ENCODE measurements at places on chromosomes 1 and 21.

- no peak for DNase-seq
These were observed 4.5 kb downstream of the HDGF start for GRCh38 chr1:156746728-156747631.

- DNase-seq: no peak
These were observed 12.5 kb downstream of the SLX9 start for GRCh38 chr21:44952116-44952928.

- DNase-seq: no peak
These were observed 34.7 kb upstream of the POFUT2 start for GRCh38 chr21:45322231-45322959.

GRCh38 chr1:170290991-170291390 lies 145.2 kb downstream of the NTMT2 start:
- DNase-seq: no peak

DNA sequence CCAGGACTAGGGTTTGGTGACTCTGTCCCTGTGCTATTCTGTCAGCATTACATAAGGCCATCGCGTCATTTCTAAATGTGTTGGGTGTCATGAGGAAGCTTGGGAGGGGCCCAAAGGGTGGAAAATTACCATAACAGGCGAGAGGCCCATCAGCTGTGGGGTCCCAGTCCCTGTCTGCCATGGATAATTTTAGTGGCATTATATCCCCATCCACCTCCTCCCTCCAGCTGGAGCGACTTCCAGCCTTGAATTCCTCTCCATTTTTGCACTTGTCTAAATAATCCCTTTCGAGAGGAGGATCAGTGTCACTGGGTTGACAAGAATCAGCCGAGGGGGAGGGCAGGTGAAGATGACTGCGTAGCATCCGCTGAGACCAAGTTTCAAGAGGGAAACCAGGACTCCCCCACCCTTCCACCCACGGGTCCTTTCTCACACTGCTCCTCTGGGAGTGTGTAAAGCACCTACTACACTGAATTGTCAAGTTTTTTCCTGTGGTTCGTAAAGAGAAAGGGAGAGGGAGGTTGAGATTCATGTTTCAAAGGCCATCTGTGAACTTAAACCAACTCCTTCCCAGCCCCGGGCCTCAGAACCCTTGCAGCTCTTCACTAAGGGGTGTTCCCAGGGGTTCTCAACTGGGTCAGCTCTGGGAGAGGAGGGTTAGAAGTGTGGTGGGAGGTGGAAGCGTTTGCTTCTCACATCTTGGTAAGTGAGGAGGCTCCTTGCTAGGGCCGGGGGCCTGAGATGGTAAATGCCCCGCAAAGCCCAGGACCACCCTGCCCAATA lies 29.2 kb downstream of the VASH2 start:
- no peak for DNase-seq

DNA sequence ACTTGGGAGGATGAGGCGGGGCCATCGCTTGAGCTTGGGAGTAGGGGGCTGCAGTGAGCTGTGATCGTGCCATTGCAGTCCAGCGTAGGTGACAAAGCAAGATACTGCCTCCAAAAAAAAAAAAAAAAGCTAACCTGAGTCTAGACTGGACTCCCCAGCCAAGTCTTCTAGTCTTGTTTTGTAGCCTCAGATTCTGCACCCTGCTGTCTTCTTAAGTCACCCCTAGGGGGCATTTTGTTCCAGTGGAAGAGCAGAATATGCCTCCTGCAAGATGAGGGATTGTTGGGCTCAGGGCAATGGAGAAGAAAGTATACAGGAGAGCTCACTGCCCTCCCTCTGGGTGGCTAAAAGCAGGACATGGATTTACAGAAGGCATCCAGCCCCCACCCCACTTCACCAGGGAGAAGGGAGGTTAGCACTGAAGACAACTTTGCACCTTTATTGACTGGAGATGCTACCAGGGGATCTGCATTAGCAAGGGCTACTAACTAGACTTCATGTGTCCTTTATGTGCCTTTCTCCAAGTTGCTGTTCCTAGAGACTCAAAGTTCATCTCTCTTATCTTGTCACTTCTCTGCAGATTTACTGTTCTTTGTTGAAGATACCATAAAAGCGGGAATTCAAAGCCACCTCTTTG lies 15.3 kb upstream of the RNF187 start:
- no peak for DNase-seq

GRCh38 chr21:43919871-43920801 lies 55.1 kb downstream of the AGPAT3 start:
- no peak for DNase-seq

GRCh38 chr1:106637566-106637965 lies 418.9 kb upstream of the PRMT6 start:
- no peak for DNase-seq
